GM23248 (cell line): ENCODE measurements at places on chromosomes 2 and 18. TPM values are rescaled to one million over a fixed set of nuclear protein-coding genes. Genes with fewer than 3 reads are reported as not detected.
A peak's percentile ranks its signal among the peaks of the same experiment; 100 is the strongest.

The MDH1B gene
- polyA plus RNA-seq: 0.70 and 0.80 TPM in 2 replicates

The CD8B2 gene
- polyA plus RNA-seq: not detected in 2 replicates

The FHL2 gene
- polyA plus RNA-seq: 598 and 610 TPM in 2 replicates

The GPR45 gene
- polyA plus RNA-seq: not detected in 2 replicates

The PAX8 gene
- 13.1 and 20.4 TPM in 2 replicates for polyA plus RNA-seq

The NABP1 gene
- 120 and 148 TPM in 2 replicates for polyA plus RNA-seq

The EFEMP1 gene
- polyA plus RNA-seq: 1,133 and 1,145 TPM in 2 replicates

The AQP4 gene
- not detected in 2 replicates for polyA plus RNA-seq

The GNLY gene
- polyA plus RNA-seq: not detected in 2 replicates

The ZNF532 gene
- polyA plus RNA-seq: 13.2 and 14.3 TPM in 2 replicates

The CAD gene
- 17.1 and 19.2 TPM in 2 replicates for polyA plus RNA-seq

DNA sequence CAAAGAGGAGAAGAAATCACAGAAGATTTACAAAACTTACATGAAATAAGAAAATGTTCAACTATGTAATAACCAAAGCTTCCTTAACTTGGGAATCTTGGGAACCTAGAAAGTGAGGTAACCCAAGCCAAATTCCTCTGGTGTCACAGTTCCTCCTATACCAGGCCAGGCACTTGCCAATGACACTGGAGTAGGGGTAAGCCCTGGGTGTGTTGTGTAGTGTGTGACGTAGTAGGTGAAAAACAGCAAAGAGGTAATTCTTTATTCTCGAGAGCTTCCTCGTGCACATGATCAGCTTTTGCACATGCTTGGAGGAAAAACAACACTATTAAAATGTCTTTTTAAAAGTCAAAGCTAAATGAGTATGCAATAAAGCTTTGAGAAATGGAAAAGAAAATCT is 118.0 kb downstream of the METTL8 start:
- no peak for DNase-seq

GRCh38 chr18:63113899-63114565 is 205.5 kb downstream of the BCL2 start:
- no peak for DNase-seq

- no peak for DNase-seq
These were observed 179.1 kb upstream of the MEIS1 start for GRCh38 chr2:66255867-66256266.

GRCh38 chr18:59358414-59358711 is 702 bp downstream of the LMAN1 start:
- peak; percentile 77 for DNase-seq

- peak; percentile 68 for DNase-seq
These were observed 136.9 kb upstream of the SPOPL start for GRCh38 chr2:138364554-138365162.

DNA sequence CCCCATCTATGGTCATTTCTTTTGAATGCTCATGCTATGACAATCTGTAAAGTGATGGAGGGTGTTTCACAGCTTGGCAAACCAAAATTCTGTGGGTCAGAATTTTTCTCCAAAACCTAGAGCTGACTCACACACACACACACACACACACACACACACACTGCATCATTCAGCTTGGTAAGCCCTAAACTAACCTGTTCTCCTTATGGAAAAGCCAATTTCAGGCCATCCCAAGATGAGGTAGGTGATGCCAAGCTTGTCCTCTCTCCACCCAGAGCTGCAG is 45.0 kb upstream of the NRP2 start:
- peak; percentile 49 for DNase-seq

DNA sequence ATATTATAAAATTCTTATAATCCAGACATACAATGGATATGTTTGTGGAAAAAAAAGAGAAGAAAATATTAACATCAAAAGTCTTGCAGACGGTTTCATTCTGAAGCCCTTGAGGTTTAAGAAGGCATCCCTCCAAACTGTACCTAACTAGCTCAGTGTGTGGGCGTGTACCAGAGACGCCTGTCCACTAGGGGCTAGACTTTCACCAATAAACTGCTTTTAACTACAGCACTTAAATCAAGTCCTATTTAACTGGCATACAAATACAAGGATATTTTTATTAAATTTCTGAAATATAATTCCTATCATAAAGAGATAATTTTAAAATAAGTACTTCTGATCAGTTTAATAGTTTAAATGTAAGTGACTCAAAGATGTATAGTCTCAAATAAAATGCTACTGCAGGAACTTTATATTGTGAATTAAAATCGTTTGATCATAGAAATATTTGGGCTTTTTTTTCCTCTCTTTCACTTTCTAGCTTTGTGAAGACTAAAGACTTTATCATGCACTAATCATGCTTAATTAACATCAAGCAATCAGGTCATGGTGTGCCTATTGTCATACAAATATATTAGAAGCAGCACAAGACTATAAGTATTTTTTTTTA is 437.7 kb downstream of the SATB2 start:
- peak; percentile 72 for DNase-seq
